ENCODE measurements at places on chromosomes 13 and 19.

GRCh38 chr13:40422588-40423235 lies 243.7 kb downstream of the FOXO1 start:
- DNase-seq: no peak

- DNase-seq: peak; percentile 62
These were observed 378.5 kb downstream of the LMO7 start for GRCh38 chr13:76014406-76015318.

DNA sequence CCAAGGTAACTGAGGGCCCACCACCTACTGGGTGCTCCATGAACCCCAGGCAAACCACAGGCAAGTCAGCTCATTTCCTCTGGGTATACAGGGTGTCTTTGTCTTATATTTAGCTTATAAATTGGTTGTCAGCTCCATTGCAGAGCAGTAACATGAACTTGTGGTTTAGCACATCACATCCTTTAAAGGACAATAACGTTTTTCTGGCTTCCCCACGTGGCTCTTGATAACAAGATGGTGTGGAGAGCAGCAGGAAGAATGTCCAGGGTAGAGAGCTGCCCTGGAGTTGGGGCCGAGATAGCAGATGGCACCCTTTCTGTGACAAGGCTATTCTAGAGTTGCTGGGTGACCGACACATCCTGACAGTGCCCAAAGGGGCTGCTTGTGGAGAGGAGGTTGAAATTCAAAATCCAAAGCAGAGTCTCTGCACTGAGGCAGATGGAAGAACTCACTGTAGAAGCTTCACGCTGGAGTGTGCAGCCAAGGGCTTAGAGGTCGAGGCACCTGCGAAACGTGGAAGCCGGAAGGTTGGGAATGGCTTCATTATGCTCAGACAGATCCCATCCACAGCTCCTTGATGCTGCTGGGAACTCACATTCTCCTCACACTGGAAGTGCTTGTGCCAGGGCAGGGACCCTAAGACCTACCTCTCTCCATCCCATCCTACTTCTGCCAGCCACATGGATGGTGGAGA lies 133.0 kb upstream of the FRY start:
- no peak for DNase-seq

- DNase-seq: peak; percentile 68
These were observed 33.8 kb upstream of the SACS start for GRCh38 chr13:23467048-23467931.

GRCh38 chr13:66425741-66426140 lies 804.4 kb downstream of the PCDH9 start:
- DNase-seq: peak; percentile 68
